ENCODE measurements at places on chromosomes 16 and 17.

- DNase-seq, result no peak
These were observed 19.9 kb upstream of the PLLP start for GRCh38 chr16:57304169-57305061.

DNA sequence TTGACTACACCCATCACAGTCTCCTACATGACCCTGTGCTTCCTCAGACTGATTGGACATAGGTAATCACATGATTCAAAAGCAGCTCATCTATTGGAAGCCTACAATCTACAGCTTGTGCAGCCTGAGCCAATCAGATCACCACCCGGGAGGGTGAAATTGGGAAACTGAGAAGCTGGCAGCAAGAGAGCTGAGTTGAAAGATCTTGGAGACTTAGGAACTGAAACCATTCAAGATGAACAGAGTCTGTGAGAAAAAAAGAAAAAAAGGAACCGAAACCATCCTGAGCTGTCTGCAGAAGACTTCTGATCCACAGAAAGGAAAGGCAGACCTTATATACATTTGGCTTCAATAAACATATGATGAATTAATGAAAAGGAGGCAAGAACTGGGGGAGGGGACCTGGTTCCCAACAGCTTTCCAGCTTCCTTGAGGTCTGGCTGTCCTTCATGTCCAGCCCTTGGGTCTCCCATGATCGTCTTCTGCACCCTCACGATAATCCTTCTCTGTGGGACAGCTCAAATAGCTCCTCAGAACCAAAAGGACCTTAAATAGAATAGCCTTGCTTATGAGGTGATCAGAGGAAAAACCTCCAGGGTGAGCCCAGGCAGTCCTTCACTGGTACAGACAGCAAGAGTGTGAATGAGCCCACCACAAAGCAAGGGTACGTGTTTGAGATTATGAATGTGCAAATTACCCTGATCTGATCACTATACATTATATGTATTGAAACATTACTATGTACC is 32.6 kb downstream of the PLXDC1 start:
- peak; percentile 85 for DNase-seq

- DNase-seq, result no peak
These were observed 10.2 kb downstream of the PRR29 start for GRCh38 chr17:64008346-64008745.

DNA sequence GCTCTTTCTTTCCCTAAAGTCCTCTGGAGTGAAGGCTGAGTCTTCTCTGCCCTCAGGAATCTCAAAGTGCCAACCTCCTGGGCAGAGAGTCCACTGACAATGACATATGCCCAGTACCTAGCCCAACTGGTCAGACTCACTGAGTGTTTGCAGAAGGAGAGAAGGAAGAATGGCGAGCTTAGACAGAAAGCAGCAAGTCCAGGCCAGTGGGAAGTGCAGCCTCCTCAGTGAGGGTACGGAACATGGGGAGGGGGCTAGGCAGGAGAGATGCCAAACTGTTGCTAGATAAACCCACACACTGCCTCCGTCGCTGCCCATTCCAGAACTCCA is 678 bp downstream of the EXOC7 start:
- DNase-seq, result no peak

DNA sequence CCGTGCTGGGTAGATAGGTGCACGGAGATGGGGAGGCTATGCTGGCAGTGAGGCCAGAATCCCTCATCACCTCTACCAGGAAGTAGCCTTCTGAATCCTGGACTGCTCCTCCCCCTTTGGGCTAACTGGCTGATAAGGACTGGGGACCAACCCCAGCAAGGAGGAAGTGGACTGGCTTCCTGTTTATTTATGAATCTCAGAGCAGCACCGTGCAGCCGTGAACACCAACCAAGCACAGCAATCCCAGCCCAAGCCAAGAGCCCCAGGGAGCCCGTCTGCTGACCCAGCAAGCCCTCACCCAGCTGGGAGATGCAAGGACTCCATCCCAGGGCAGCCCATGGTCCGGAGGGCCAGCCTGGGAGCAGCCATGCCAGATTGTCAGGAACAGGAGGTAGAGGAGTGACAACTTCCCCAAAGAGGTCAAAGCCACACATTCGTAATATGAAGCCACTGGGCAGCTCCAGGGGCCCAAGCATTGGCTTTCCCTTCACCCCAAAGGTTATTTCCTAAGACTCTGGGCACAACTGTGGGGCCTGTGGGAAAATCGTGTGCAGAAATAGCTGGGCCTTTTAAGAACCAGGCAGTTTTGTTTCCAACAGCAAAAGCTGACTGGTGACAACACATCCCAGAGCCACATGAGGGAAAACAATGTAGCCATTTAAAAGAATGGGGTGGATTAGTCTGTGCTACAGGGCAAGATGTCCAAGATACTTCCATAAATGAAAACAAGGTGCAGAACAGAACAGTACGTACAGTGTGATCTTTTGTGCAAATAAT is 23.9 kb downstream of the PHB1 start:
- peak; percentile 83 for DNase-seq

DNA sequence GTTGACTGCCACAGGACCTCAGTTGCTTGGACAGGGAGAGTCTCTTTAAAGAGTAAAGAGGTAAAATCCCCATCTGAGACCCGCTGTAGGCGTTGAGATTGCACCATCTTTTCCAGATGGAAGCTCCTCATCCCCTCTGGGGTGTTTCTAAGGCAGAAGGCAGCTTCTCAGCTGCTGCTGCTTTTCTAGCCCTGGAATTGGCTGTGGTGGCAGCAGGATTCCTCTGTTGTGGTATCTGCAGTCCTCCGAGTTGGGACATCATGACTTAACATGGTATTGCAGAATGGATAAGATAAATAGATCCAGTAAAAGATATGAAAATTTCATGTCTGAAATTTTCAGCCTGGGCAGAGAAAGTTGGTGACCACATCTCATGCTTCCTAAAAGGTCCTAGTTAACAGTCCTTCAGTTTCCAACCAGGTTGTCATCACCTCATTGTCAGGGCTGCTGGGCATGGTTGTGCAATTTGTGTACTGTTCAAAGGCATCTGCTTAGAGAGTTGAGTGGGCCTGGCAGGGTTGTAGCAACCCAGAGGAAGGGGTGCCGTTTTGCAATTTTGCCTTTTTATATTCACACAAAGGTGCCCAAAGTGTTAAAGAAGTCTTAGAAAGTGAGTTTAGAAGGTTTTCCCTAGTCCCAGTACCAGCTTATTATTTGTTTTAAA is 150.4 kb downstream of the SPECC1 start:
- peak; percentile 35 for DNase-seq

GRCh38 chr16:87570938-87571867 is 31.1 kb upstream of the JPH3 start:
- DNase-seq, result peak; percentile 32

GRCh38 chr17:42174126-42174783 is 6.7 kb downstream of the KCNH4 start:
- DNase-seq, result no peak

- no peak for DNase-seq
These were observed 256.3 kb downstream of the FTO start for GRCh38 chr16:53960050-53960812.

- DNase-seq, result no peak
These were observed 45.2 kb downstream of the MFSD11 start for GRCh38 chr17:76783146-76783545.

- DNase-seq, result no peak
These were observed 587 bp upstream of the PRR35 start for GRCh38 chr16:559411-560203.

- DNase-seq, result peak; percentile 43
These were observed 523 bp downstream of the KCTD2 start for GRCh38 chr17:75047398-75048098.

Data from NB4 (cell line).